ENCODE measurements at places on chromosomes 7 and 10.

- no peak for DNase-seq
Measured at GRCh38 chr10:36087006-36088005, 445.2 kb upstream of the FZD8 start.

DNA sequence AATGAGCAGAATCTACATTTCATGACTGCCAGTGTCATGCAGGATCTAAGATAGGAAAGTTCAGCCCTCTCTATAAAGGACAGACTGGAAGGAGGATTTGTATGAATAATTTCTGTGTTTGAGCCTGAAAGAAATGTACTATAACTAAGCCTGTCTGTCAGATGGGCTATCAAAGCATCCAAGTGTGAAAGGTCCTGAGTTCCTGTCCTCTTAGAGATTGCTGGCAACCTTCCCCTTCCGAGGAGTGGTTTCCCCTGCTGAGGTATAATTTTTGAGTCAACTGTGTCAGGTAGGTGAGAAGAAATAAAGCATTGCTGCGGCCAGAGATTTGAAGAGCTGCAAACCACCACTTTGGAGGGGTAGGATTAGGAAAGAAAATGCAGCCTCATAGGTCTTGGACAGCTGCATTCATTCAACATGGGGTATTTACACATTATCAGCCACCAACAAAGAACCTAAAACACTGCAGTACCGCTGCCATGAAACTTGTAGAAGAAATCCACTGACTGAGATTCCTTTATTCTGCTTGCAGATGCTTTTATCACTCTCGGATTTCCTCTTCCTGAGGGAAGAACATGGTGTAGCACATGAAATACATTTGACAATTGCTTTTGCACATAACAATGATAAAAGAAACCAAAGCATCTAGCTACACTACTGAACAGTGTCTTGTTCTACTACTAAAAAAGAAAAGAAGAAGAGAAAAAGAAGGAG, 189.1 kb downstream of the DGKI start:
- DNase-seq = no peak

- no peak for DNase-seq
Measured at GRCh38 chr10:123042708-123043408, 34.1 kb downstream of the ACADSB start.

DNA sequence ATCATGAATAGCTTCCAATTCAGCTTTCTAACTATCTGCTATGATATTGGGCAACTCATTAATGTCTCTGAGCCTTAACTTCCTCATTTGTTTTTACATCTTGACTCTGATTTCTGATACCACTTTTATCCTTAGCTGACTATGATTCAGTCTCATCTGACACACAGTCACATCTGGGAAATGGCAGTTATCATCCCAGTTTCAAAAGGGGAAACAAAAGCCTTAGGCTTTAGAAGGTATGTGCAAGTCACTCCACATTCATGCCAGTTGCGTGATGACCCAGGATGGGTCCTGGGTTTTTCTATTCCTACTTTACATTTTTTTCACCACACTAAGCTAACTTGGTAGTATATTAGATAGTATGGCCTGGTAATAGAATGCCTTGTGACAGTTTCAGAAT, 12.7 kb downstream of the SCIN start:
- DNase-seq = no peak

- DNase-seq = no peak
Measured at GRCh38 chr10:103584216-103585010, 90.9 kb downstream of the NEURL1 start.

DNA sequence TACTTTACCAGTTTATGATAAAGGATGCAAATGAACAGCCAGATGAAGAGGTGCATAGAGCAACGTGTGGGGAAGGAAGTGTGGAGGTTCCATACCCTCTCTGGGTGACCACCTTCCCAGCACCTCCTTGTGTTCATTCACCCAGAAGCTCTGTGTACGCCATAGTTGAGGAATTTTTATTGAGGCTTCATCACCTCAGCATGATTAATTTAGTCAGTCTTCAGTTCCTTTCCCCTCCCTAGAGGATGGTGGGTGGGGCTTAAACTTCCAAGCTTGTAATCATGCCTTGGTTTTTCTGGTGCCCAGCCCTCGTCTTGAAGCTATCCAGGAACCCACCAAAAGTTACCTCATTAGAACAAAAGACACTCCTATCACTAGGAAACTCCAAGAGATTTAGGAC, 162.7 kb downstream of the PLCE1 start:
- no peak for DNase-seq

- peak; percentile 52 for DNase-seq
Measured at GRCh38 chr7:28405662-28406061, 6.7 kb upstream of the CREB5 start.

DNA sequence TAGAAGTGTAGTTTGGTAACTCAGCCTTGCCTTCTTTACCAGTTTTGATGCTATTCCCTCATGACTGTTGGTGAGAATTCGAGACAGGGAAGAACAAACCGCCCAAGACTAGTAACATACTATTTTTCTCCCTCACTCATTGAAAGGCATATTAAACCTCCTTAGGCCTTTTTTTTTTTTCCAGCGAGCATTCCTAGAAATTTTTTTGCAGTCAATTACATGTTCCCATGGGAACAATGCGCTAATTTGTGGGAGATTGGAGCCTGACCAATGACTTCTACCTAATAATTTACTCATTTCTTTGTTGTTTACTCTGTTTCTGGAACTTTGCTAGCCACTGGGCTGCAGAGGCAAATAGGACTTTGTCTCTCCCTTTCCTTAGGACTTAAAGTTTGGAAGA, 6.0 kb downstream of the VPS50 start:
- no peak for DNase-seq

DNA sequence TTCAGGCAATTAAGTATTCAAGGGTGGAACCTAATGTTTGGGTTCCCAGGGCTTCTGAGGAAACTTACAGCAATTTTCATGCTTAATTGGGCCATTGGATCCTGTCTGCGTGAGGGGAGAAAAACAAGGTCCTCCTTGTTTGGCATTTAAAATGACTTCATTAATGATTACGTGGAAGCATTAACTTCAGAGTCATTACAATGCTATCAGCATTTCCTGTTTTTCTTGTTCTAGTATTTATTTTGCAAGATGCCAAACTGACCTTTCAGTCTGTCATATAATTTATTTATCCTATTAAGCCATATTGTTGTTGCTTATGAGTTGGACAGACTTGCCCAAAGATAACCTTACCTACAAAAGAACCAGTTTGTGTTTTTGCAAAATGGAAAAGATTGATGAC, 324.1 kb upstream of the LRRN3 start:
- DNase-seq = no peak

DNA sequence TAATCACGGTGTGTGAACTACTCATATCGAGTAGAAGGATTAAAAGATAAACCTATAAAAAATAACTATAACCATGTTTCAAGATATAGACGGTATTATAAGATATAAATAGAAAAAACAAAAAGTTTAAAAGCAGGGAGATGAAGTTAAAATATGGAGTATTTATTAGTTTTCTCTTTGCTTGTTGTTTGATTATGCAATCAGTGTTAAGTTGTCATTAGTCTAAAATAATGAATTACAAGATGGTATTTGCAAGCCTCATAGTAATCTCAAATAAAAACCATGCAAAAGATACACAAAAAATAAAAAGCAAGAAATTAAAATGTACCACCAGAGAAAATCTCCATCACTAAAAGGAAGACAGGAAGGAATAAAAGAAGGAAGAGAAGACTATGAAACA, 83.3 kb downstream of the TES start:
- DNase-seq = no peak

- no peak for DNase-seq
Measured at GRCh38 chr10:13656337-13657100, 69.8 kb downstream of the PRPF18 start.

DNA sequence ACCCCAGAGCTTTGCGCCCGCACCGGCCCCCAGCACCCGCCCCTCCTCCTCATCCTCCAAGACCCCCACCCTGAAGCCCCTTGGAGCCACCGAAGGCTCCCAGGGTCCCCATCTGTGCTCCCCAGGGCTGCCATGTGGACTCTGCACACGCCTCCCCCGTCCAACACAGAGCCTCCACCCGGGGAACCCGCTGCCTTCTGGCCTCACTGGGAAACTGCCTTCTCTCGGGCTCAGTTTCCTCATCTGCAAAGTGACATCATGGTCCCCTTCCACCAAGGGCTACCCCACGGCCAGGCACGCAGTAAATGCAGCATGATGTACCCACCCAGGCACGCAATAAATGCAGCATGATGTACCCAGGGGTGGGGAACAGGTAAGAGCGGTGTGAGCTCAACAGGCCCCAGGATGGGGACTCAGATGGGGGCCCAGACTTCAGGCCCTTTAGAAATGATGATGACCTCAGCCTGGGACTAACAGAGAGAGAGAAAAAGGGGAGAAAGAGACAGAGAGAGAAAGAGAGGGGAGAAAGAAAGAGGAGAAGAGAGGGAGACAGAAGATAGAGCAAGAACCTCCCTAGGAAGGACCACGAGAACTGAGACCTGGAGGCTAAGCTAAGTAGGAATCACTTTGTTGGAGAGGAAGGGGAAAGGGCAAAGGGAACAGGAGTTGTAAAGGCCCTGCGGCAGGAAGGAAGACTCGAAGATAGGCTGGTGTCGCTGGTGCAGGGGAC, 2.5 kb upstream of the MICALL2 start:
- no peak for DNase-seq

DNA sequence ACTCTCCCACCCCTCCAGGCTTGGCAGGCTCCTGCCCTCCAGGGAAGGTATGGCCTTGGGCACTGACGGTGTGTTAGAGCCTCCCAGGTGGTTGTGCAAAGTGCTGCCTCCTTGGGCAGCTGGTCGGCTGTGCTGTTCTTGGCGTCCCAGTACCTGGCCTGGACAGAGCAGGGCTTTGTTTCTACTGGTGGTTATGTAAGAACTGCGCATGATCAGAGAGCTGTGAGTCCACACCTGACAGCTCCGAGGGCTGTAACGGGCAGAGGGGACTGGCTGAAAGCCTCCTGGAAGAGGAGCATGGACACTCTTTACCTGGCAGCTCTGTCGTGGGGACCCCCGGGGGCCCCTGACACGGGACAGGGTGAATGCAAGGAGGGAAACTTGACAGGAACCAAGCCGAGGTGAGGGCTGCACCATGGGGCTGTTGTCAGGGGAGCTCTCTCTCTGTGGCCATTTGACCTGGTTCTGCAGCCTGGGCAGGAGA, 3.1 kb upstream of the SFRP5 start:
- peak; percentile 62 for DNase-seq

GRCh38 chr10:73865459-73866442, 8.6 kb downstream of the CAMK2G start:
- no peak for DNase-seq

- DNase-seq = peak; percentile 80
Measured at GRCh38 chr10:71638822-71639719, 80.5 kb downstream of the C10orf105 start.

- DNase-seq = no peak
Measured at GRCh38 chr10:123297175-123297574, 143.0 kb downstream of the BUB3 start.

DNA sequence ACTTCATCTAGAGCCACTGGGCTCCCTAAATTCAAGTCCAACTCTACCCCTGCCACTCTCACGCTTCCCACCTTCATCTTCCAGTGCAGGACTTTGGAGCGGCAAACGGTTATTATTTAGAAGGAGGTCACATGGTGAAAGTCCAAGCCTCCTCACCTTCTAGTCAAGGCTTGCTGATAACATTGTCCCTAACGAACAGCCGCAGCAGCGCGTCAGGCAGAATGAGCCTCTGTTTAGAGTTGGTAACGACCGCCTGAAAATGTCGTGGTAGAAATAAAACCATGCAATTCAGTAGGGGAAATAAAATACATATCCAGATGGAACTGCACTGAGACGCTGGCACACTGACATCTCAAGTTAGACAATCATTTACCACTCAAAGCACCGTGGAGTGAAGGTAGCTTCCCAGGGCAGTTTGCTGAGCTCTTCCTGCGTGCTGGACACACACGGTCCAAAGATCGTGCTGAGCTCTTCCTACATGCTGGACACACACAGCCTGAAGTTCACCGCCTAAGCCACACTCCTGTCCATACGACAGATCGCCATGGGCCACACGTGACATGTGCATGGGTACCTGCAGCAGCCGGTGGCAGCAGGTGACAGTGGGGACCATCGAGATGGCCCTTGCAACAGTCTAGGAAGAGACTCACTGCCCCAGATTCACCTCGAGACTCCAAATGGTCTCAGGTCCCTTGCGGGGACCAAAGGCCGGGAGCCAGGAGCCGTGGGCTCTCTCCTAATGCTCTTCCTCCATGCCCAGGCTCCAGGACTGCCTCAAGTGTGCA, 323.5 kb downstream of the PTPRN2 start:
- DNase-seq = no peak

DNA sequence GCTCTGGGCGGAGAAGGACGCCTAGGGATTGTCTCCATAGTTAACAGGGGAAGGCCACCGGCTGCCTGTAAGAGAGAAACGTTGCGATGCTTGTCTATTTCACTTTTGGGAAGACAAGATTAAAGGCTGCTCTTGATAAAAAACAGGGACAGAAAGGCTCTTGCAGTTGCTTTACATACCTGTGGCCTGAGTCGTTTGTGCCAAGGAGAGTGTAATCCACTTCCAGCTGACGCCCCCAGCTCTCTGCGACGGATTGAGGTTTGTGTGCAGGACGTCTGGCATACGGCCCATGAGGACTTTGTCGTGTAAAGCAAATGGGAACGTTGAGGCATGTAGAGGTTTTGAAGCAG, 1.1 kb downstream of the MAP3K8 start:
- peak; percentile 41 for DNase-seq

- DNase-seq = no peak
Measured at GRCh38 chr10:49009199-49009979, 69.7 kb upstream of the LRRC18 start.

DNA sequence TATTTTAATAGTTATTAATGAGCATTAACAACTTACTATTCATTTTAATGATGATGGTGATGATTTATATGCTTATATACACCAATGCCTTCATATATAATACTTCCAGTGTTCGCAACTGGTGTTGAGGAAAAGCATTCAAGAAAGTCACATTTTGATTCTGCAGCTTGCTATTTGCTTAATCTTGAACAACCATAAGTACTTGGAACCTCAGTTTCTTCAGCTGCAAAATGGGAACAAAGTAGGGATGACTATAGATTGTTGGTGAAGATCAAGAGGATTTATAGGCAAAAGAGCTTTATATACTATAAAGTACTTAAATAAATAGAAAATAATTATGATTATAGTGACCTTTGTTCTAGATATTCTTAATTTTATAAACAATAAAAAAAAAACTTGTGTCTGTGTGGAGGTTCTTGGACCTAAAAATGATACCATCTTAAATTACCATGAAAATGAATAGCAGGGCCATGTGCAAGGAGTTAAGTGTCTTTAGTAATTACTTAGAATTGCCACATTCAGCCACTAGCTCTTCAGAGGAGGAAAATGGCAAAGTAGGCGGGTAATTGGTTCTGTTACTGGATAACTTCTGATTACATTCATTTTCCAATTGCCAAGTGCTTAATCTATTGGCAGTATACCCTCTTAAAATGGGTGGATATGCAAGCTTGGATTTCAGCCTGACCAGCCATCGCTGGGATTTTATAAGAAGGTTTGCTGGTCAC, 4.5 kb downstream of the ARID5B start:
- DNase-seq = no peak

- no peak for DNase-seq
Measured at GRCh38 chr10:70863470-70864160, 24.8 kb downstream of the PCBD1 start.

DNA sequence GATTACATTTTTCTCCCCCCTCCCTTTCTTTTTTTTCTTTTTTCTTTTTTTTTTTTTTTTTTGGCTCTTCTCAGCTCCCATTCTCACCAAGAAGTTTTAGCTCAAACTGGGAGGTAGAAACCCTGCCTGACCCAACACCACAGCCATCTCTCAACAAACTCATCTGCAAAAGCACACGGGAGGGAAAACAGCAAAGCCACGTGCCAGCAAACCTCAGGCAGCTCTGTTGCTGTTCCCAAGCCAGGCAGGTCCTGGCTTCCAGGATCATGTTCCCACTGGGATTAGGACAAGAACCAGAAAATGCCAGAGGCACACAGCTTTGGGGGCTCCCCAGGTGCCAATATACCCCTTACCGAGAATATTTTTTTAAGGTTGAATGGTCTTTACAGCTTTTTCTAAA, 56.7 kb downstream of the ITIH5 start:
- no peak for DNase-seq
